Common myeloid progenitor, CD34-positive (primary cell): ENCODE measurements at places on chromosomes 12 and 14.
A peak's percentile ranks its signal among the peaks of the same experiment; 100 is the strongest.

GRCh38 chr14:46323404-46323762 lies 328.2 kb downstream of the RPL10L start:
- peak; percentile 73 for DNase-seq

GRCh38 chr14:76640923-76641395 lies 120.3 kb upstream of the VASH1 start:
- no peak for DNase-seq

DNA sequence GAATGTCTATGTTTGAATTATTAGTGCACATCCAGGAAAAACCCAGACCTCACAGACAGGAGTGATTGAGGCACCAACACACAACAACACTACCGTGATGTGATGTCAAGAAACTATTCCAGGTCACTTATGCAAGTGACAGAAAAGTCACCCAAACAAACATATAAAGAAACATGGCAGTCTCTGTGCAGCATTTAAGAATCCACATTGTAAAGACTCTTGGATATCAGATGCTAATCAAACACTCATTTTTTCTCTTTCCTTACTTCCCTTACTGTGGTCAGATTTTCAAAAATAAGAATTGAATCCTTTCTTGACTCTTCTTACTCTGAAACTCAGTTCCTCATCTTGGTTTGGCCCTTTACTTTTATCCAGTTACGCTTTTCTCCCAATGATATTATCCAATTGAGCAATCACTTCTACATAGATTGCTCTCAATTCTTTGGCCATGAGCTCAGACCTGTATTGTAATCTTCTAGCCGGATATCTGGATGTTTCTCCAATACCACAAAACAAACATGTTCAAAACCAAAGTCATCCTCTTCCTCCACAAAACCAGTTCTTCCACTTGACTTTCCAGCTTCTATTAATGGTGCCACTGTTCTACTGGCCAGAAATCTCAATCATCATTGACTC lies 115.4 kb downstream of the DUSP6 start:
- no peak for DNase-seq

DNA sequence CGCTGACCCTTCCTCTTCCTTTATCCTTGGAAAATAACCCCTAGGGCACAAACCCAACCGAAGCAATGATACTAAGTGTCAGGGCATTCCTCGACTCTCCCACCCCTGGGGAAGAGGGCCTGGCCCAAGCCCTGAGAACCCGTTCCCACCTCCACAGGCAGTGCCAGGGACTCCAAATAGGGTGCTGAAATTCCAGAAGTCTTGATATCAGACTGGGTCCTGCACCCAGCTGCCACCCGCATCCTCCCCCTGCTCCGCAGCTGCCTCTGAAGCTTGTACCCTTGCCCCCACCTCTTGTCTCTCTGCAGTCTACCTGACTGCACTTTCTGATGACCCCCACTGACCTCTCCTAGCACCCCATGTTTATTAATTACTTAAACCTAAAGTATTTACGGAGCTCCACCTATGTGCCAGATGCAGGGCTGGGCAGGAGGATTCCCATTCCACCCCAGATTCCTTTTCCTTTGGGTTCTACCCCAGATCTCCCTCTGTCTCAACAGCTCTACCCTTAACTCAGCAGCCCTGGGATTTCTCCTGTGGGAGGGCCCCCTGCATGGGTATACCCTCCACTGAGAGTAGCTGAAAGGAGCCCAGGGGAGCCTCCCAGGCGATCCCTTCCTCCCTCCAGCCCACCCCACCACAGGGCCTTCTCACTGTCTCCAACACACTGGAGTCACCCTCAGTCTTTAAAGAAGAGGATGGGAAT lies 4.1 kb upstream of the KRT18 start:
- DNase-seq, result no peak

DNA sequence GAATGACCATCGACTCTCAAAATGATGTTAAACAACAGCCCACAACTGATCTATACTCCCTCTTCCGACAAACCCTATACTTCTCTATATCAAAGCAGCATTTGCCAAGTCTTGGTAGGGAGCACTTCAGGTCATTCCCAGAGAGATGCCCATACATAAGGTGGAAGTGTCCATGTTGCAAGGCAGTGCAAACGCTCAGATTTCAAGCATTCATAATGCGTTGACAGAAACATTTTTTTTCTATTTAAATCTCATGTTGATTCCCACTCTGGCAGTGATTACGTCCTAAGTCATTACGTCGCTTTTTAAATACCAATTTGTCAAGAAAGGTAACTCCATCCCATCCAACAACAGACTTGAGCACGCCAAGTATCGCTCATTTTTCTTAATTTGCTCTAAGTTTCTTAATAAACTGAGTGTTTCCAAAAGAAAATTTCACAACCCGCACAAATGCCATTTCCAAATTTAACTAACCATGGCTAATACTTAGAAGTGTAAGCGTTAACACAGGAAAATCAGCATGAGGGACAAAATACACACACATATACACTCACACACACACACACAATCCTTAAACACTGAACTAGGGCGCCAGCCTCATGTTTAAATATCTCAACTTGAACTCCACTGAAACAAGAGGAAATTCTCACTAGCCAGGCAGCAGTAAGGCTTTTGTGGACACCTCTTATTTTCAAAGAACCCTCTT lies 1.1 kb downstream of the GXYLT1 start:
- DNase-seq, result no peak
